ENCODE measurements at places on chromosomes 5 and 9.

- no peak for DNase-seq
These were observed 60.2 kb upstream of the SLC2A8 start for GRCh38 chr9:127336506-127337352.

GRCh38 chr5:77318060-77318459 is 107.6 kb downstream of the PDE8B start:
- DNase-seq, result no peak

DNA sequence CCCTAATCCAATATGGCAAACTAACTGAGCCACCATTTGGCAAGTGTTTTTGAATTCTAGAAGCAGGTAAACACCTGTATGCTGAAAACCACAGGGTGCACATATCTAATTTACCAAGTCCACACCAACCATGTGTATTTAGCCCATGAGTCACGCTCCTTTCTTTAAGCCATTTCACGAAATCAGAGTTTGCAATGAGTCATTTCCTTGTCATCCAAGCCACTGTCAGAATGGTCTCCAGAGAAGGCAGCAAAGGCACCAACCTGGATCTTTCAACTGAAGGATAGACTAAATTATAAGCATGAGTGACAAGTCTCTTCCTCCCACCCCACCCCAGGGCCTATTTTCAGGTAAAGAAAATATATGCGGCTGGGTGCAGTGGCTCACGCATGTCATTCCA is 110.0 kb downstream of the PAX5 start:
- no peak for DNase-seq

- DNase-seq, result no peak
These were observed 56.7 kb downstream of the LRSAM1 start for GRCh38 chr9:127507751-127508648.

GRCh38 chr9:112868461-112868860 is 22.2 kb downstream of the SLC46A2 start:
- no peak for DNase-seq

DNA sequence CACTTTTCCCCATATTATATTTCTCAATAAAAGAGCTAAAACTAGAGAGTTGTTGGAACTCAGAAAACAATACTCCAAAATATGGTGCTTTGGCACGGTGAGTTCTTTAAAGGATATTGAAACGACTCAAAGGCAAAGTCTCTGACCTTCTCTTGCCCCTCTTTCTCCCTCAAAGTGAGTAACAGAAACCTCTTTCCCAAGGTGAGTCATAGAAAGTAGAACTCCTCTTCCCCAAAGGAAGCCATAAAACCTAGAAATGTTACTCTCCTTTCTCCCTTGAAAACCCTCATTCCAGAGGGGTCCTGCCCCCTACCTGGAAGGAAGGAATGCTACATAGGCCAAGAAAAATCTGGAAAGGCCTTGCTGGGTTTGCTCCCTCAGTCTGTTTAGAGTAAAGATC is 47.5 kb downstream of the RAPGEF6 start:
- DNase-seq, result no peak

- DNase-seq, result no peak
These were observed 3.4 kb downstream of the CSF2 start for GRCh38 chr5:132076983-132077382.

DNA sequence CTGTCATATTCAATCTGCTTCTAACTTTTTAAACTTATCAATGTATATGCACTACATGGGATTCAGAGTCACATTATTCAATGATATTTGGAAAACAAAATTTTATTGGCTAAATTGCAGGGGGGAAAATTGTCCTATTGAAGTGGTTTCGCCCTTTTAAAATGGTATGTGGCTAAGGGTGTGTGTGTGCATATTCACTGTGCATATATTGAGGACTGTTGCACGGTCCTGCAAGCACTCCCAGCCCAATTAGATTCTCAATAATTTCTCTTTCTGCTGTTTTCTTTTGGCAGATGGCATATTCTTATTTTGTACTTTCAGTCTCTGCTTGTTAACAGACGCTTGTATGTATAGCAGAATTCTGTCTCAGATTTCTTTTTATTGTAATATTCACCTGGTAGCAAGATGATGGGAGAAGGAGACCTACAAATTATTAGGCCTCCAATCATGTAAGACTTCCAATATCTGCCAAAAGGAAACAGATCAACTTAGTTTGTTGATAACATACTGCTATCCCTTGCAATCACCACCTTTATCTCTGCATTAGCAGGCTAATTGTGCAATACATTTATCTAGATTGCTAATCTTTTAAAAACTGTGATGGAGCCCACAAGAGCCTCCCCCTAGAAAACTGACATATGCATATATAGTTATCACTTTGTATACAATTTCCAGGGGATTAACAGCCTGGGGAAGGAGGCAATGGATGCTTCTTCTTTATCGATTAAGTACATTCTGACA is 411.5 kb downstream of the PLK2 start:
- DNase-seq, result no peak

- DNase-seq, result no peak
These were observed 91.4 kb upstream of the ZNF462 start for GRCh38 chr9:106771608-106772007.
